ENCODE measurements at places on chromosomes 16 and 17.

DNA sequence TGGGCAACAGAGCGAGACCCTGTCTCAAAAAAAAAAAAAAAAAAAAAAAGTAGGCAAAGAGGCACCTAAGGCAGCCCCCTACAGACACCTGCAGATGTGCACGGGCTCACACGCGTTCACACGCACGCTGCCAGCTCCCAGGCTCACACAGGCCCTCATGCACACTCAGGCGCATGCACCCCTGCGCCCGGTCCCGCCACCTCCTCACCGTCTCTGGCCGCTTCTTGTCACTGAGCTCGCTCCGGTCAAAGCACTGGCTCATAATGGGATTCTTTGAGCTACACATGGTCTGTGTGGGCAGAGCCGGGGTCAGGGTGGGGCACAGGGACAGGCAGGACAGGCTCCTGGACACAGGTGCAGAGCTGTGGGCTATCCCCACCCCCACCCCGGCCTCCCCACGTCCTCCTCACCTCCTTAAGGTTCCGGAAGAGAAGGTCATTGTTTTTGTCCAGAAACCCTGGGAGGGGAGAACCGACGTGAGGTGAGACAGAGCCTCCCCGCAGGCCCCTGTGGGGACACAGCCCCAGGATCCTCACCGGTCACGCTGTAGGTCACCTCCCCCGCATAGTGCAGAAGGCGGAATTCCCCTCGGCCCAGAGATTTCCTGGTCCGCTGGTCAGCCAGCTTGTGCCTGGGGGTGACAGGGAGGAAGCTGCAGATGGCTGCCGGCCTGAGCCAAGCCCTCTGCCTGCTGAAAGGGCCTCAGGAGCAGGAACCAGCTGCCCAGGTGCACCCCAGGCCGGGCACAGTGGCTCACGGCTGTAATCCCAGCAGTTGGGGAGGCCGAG lies 17.9 kb downstream of the MYO1C start:
- no peak for DNase-seq

DNA sequence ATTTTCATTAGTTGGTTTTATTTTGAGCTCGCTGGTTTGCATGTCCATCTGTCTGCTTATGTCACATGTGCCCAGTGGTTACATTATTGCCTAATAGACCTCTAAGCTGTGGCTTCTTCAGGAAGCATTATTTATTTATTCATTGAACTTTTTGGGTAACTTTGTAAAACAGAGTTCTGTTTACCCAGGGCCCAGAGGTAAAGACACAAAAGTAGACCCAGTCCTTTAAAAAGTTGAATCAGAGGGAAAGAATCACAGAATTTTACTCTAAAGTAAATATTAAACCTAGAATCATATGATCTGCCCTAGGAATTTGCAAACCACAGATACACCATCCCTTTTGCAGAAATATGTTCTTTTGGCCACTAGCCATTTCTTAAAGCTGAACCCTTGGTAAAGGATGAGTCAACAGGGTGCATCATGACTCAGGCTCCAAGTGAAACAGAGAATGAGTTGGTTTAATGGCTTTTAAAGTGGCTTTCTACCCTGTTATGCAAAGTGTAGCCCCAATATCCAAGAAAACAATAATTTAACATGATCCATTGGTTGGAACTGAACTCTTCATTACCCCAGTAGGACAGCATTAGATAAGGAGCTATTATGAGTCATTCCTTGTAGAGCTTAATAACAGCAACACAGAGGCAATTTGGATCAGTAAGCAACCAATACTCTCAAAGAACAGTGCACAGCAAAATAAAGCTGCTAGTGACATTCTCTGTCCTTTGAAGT lies 236.3 kb downstream of the KCNJ2 start:
- no peak for DNase-seq

GRCh38 chr16:85970738-85971137 lies 71.8 kb downstream of the IRF8 start:
- no peak for DNase-seq

GRCh38 chr17:45338023-45338781 lies 21.4 kb upstream of the MAP3K14 start:
- no peak for DNase-seq

GRCh38 chr17:4185656-4186055 lies 42.7 kb downstream of the CYB5D2 start:
- DNase-seq = no peak

- peak; percentile 97 for DNase-seq
These were observed at the start of gene APRT for GRCh38 chr16:88811769-88812512. Gene APRT (minus strand): TSS chr16:88811928. CDS start chr16:88811899, 29 bp downstream.

DNA sequence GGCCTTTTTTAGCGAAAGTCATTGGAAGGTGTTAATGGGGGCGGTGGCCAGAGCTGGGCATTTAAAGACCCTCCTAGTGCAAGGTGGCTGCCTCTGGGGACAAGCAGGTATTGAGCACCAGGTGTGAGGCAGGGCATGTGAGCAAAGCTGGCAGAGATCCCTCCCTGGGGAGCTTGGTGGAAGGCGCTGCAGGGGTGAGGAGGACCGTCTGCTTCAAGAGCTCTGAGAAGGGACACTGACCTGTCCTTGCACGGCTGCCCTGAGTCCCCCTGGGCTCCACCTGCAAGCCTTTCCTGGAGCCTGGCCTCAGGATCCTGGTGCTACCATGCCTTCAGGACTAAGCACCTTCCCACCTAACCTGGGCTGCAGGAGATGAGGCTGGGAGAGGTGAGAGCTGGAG lies 127.0 kb upstream of the CIBAR2 start:
- DNase-seq = no peak

DNA sequence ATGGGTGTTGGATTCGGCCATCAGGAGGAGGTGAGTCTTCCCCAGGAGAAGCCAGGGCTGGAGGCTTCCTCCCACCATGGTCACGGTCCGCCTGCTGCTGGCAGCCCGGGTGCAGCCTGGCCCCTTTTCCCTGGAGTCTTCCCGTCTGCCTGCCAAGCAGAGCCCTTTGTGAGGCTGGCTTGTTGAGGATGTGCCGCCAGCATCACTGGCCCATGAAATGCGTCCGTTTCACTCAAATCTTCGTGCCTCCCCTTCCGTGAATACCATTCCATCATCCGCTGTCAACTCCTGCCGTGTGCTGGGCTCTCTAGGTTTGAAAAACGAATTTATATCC lies 9.6 kb downstream of the VPS4A start:
- DNase-seq = no peak

- DNase-seq = no peak
These were observed 9.6 kb downstream of the CFDP1 start for GRCh38 chr16:75423723-75424104.

- no peak for DNase-seq
These were observed 19.9 kb upstream of the RSL1D1 start for GRCh38 chr16:11871193-11871592.

- no peak for DNase-seq
These were observed 366.3 kb downstream of the NPIPA8 start for GRCh38 chr16:17970157-17970765.

DNA sequence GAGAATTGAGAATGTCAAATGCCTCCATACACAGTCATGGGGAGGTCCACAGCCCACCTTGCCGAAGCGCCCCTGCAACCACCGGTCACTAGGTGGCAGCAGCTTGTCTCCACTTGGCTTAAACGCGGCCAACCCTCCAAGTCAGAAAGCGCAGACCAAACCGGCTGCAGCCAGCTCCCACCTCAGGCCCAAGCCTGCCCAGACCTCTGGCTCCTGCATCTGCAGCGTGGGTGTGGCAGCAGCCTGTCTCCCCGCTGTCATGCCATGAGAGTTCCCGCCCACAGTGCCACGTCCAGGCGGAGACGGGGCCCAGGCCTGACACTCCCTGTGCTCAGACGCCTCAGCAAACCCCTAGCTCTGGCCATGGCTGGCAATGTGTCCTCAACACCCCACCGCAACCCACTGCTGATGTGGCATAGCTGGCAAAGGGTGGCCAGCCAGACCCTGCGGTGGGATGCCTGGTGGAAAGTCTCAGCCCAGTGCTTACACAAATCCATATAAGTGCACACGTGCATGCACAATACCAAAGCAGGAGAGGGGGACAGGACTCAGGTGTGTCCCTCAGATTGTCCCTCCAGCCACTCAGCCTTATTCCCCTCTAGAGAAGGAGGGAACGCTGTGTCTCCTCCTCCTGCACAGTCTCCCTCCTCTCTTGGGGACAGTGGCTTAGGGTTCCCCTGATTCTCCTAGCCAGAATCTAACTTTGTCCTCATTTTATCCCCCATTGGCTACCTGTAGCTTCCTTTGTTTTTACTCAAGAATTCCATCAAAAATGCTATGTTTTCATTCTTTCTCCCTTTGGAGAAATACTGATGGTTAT lies 10.9 kb downstream of the COPZ2 start:
- DNase-seq = peak; percentile 80

- no peak for DNase-seq
These were observed 3.1 kb downstream of the ADAD2 start for GRCh38 chr16:84194018-84194417.

DNA sequence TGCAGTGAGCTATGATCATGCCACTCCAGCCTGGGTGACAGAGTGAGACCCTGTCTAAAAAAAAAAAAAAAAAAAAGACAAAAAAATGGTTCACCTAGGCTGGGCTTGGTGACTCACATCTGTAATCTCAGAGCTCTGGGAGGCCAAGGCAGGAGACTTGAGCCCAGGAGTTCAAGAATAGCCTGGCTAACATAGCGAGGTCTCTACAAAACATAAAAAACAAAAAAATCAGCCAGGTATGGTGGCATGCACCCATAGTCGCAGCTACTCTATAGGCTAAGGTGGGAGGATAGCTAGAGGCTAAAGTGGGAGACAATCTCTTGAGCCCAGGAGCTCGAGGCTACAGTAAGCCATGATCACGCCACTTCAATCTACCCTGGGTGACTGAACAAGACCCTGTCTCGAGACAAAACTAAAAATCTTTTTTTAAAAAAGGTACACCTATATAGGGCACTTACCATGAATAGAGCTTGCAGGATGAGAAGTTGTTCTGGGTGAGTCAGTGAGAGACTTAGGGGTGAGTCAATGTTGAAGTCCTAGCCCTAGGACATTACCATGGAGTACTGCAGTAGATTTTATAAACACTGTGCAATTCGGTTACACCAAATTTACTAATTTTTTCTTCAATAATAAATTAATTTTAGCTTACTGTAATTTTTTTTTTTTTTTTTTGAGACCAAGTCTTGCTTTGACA lies 19.0 kb downstream of the USP32 start:
- DNase-seq = no peak

- peak; percentile 14 for DNase-seq
These were observed 775 bp upstream of the PAGR1 start for GRCh38 chr16:29815032-29815721.

Data from stimulated activated CD4-positive, alpha-beta T cell treated with anti-CD3 and anti-CD28 coated beads, Interleukin-4, amount 100 ng/mL, for 24 hours (primary cell).